ENCODE measurements at places on chromosomes 7 and 10. TPM values are rescaled to one million over a fixed set of nuclear protein-coding genes. Genes with fewer than 3 reads are reported as not detected.

DNA sequence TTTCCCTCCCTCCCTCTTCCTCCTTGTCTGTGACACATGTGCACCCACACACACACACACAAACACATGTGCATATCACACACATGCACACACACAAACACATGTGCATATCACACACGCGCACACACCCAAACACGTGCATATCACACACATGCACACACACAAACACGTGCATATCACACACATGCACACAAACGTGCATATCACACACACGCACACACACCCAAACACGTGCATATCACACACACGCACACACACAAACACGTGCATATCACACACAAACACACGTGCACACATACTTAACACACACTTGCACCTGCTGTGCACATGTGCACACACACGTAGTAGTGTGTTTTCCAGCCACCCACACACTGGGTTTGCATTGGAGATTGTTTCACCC lies 29.4 kb upstream of the KNDC1 start:
- DNase-seq, result no peak

- DNase-seq, result peak; percentile 93
These were observed 7.3 kb downstream of the FGFBP3 start for GRCh38 chr10:91901784-91902677.

DNA sequence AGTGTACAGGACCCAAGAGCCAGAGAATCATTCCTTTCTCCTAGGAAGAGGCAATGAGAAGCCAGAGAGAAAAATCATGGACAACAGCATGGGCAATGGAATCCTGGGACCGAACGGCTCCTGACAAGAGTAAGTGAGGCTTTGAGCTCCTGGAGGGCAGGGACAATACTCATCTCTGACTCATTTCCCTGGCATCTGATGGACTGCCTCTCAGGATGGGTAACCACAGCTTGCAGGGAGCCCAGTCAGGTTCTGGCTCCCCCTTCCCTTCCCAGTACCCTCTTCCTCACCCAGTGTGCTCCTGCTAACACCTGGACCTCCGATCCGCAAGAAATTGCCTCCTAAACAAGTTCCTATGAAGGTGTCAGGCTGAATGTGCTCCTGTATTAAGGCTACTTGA lies 51.2 kb upstream of the SORCS3 start:
- DNase-seq, result no peak

DNA sequence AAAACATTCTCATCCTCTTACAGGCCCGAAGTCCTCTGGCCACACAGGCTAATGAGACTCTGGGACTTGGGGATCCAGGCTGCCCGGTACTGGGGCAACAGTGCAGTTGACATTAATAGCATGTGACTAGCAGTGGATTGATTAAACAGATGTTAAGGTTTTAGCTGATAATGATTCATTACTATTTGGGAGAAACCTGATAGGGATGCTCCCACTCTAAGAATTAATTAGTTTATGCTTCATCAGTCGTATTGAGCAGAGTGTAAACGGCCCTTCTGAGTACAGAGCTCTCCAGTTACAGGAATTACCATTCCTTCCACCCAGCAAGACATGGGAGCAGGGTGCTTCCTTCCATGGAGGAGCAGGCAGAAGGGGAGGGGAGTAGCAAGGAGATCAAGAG lies 82.7 kb downstream of the RPS24 start:
- no peak for DNase-seq

DNA sequence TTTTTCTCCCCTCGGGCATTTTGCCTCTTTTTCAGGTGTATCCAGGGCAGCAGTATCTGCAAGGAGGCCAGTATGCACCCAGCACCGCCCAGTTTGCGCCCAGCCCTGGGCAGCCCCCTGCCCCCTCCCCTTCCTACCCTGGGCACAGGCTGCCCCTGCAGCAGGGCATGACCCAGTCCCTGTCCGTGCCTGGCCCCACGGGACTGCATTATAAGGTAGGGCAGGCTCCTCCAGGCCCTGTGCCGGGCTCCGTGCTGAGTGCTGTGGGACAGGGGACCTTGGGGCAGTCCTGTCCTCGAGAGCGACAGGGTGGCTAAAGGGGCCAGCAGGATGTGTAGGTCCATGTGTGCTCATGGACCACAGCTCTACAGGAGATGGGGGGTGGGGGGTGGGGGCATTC lies 10.6 kb downstream of the ZMIZ2 start:
- no peak for DNase-seq

NEUROG3 gene
- total RNA-seq, result not detected

DNA sequence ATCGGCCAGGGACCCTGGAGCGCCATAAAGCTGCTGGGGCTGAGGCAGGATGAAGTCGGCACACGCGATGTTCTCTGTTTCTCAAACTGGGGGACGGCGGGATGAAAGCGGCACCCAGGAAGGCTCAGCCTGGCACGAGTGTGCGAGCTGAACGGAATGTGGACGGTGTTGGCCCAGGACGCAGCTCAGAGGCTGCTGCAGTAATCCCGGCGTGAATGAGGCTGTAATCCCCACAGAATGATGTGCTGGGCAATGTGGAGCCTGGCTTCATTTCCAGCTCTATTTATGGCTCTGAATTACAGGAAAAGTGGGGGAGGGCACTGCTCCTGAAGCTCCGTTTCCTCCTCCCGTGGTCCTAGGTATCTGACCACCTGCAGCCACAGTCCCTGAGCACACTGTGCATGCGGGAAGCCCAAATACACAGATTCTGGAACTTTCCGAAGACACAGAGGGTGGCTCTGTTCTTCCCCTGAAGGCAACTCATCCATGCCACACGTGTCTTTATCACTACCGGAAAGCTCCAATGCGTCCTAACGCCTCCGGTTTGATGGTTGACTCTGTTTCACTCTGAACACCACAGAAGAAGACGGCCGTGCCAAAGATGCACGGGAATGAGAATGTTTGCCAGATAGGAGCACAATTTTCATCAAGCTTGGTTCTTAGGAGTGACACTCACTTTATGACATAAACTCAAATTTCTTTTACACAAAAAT lies 37.6 kb downstream of the KLF6 start:
- DNase-seq, result no peak

DNA sequence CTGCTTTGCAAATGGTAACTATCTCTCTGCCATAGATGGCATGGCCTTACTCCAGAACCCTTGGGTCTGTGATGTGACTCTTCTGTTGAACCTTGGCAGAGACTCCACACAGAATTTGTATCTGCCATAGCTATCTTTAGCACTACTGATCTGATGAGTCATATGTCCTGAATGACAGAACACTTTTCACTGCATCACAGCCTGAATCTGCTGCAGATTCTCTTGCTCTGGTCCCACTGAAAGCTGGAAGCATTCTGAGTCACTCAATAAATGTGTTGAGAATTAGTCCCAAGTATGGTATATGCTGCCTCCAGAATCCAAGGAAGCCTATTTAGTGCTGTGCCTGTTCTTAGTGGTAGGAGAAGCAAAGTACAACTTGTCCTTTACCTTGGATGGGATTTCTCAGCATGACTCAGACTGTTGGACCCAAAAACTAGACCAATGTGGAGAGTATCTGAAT lies 39.5 kb upstream of the ANKRD1 start:
- DNase-seq, result no peak

- DNase-seq, result no peak
These were observed 476.5 kb downstream of the CALN1 start for GRCh38 chr7:71935674-71936073.
